ENCODE measurements at places on chromosomes 5 and 9.

DNA sequence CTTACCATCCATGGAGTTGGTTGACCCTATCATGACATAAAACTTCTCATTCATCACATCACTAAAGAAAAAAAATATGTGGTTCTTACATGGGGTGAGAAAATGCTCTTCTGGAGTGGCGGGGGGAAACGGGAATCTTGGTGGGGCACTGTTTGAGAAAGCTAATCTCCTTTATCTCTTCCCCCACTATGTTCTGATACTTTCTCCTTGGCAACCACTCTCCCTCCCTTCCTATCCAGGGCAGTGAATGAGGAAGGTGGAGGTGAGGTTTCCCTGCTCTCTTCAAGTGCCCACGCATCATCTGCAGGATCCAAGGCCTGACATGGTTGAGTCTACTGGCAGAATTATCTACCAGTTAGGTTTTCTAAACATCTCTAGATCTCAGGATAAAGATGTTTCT lies 220.8 kb upstream of the TBCA start:
- DNase-seq, result no peak

GRCh38 chr5:458547-459353 lies 15.8 kb downstream of the EXOC3 start:
- DNase-seq, result peak; percentile 85

DNA sequence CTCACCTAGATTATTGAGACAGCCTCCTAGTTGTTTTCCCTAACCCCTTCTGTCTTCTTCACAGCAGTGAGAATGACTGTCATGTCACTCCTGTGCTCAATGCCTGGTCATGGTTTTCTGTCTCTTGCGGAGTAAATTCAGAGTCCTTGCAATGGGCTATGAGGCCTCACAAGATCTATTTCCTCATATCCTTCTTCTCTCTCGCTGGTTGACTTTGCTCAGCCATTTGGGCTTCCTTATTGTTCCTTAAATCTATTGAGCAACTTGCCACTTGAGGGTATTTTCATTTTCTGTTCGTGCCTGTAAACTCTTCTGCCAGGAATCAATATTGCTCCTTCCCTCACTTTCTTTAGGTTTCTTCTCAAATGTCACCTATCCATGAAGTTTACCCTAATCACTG lies 9.0 kb downstream of the PPP3R2 start:
- DNase-seq, result no peak

DNA sequence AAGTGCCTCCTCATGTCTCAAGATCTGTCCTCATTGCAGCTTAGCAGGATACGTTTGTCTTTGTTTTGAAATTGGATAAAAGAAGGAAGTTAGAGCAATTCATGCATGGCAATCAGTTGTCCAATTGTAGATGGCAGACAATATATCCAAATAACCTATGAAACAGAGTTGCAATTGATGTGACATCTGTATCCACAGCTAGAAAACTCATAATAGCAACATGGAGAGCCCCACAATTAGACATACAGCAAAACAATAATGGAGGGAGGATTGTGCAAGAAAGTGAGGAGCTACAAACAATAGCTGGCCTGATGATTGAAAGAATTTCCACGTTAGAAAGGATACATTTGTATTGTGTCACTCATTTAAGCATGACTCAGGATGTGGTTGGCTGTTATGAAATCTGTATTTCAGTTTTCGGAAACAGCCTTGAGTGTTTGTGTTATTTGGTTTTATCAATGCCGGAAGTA lies 132.0 kb downstream of the FAM174A start:
- DNase-seq, result no peak

DNA sequence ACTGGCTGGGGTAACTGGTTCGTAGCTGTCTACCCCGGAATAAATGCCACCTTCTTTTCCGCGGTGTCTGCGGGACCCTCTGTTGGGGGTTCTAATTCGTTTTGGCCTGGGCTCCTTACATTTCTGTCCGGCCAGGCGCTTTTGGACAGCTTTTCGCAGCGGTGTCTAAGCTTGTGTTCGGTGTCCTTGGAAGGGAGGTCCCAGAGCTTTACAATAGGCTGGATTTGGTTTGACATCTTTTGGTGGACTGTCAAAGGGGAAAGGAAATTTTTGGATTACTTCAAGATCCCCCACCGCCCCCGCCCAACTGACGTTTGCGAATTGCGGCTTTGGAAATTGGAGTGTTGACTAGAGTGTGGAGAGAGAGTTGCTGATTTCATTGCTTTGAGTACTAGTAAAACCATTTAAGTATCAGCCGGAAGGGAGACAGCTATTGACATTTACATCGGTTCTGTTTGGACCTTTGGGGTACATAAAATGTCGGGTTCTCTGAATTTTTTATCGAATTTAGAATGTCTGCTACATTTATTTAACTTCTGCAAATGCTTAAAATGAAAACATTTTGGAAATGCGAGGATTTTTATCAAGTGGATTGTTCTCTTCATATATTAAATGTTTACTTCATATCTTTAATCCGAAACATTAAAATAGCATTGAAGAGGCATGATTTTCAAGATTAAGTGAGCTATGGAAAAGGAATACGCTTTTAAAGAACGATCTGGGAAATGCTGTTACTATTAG lies 4.7 kb upstream of the PURA start:
- DNase-seq, result peak; percentile 19

DNA sequence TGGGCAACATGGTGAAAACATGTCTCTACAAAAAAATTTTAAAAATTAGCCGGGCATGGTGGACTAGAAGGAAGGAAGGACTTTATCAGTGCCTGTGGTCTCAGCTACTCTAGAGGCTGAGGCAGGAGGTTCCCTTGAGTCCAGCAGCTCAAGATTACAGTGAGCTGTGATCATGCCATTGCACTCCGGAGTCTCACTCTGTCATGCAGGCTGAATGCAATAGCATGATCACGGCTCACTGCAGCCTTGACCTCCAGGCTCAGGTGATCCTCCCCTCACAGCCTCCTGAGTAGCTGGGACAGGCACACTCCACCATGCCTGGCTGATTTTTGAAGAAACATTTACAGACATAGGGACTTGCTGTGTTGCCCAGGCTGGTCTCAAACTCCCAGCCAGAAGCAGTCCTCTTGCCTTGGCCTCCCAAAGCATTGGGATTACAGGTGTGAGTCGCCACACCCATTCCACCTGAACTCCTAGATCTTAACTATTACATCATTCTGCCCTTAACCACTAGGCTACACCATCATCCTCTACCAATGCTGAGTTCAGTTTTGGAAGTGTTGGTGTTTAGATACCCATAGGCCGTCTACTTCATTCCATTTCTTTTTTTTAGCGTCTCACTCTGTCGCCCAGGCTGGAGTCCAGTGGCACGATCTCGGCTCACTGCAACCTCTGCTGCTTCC lies 2.0 kb upstream of the URM1 start:
- DNase-seq, result no peak

DNA sequence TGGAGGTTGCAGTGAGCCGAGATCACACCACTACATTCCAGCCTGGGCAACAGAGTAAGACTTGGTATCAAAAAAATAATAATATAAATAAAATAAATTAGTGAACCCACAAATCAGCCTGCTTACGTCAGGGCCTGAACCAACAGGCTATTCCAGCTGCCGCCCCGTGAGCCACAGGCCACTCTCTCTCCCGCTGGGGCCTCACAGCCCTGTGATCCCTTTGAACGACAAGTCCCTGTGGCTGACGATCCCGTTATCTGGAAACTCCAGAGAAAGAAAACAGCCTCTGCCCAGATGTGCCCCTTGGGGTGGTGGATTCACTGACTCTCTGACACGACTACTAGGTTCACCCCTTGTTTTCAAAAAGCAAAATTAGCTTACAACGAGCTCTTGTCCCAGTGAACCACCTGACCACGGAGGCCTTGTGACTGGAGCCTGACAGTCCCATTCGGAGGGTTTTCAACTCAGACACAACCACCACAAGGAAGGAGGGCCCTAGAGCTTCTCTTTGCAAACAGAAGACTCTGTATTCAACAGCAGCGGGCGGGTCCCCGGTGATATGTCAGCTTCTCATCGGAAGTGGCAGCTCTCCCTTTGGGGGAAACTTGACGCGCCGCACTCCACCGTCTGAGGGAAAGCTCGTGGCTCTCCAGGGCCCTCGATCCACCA lies 4.4 kb upstream of the DIPK1B start:
- DNase-seq, result no peak

DNA sequence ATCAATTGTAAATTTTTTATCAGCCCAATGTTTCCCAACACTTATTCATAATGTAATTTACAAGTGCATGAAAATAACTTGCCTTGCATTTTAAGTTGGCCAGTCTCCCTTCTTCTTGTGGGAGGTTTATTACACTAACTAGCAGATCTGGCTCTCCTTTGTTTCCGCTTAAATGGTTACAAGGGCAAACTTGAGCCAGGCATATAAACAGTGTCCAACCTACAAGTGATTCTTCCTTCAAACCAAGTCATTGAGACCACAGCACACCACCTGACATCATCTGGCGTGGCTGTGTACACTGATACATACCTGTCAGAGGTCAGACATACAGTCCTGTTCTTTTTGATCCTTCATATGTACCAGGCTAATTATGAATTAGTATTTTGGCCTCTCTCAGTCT lies 80.1 kb downstream of the ALDH1A1 start:
- no peak for DNase-seq

- DNase-seq, result no peak
These were observed 8.9 kb downstream of the NSUN2 start for GRCh38 chr5:6623941-6624340.

DNA sequence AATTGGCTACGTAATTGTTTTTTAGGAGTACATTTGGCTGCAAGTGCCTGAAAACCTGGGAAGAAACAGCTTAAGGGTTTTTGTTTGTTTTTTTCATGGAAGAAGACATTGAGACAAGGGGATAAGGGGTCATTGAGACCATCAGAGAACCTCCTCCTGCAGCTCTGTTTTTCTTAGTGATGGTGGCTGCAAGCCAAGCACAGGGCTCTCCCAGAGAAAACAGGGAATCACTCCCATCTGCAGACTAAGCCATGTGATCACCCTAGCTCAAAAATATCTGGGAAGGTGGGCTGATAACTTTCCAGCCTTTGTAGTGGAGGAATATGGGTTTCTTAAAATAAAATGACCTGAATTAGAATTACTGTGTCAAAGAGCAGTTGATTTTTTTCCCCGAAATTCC lies 25.1 kb downstream of the PALM2AKAP2 start:
- no peak for DNase-seq

DNA sequence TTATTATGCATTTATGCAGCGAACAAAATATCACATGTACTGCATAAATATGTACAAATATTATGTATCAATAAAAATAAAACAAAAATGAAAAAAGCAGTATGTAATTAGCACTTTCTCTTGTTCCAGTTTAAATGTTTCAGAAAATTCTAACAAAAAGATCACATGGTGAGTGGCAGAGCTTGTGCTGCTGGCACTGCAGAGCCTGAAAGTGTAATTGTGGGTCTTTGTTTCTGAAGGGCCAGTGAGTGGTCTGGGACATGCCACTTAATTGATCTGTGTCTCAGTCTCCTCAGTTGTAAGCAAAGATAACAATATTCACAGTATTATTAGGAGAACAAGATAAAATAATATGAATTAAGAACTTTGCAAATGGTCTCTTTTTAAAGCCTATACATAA lies 39.5 kb upstream of the RAI14 start:
- DNase-seq, result no peak

- no peak for DNase-seq
These were observed at the start of gene ENTPD8 for GRCh38 chr9:137441289-137441934. Gene ENTPD8 (minus strand): TSS chr9:137441357. CDS start chr9:137438285, 3,072 bp downstream.

- no peak for DNase-seq
These were observed 95.5 kb upstream of the PHYKPL start for GRCh38 chr5:178327931-178328711.

GRCh38 chr5:43096916-43097315 lies 23.8 kb upstream of the ZNF131 start:
- no peak for DNase-seq
